ENCODE measurements at places on chromosomes 12 and 14. TPM values are rescaled to one million over a fixed set of nuclear protein-coding genes. Genes with fewer than 3 reads are reported as not detected.

Gene POTEG
- not detected for total RNA-seq

Gene MFAP5
- total RNA-seq, result 0.85 TPM

Gene MYBPC1
- total RNA-seq, result not detected

GRCh38 chr12:66418908-66419307 lies 116.6 kb downstream of the HELB start:
- DNase-seq, result no peak

DNA sequence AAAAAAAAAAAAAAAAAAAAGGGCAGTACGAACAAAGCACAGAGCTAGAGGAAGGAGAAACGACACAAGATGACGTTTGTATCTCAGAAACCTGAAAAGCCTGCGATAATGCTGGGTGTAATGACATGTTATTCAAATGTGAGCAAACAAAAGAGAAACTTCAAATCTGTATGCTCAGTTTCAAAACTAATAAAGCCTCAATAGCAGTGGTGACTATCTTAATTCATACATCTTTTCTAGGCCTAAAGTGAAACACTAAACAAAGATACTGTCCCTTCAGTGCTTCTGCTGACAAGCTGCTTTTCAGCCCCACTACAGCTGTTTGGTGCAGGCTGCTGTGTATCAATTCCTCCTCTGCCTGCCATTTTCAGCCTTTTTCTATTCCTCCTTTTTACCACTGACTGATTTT lies 15.8 kb downstream of the ITPR2 start:
- DNase-seq, result no peak

Gene RNFT2
- total RNA-seq, result 2.2 TPM

GRCh38 chr12:55019784-55020183 lies at the start of gene NEUROD4:
TSS of gene NEUROD4 (plus strand) at chr12:55019974. CDS start at chr12:55026440, 6,466 bp downstream.
- peak; percentile 67 for DNase-seq

Gene ZBTB42
- total RNA-seq, result 5.1 TPM

GRCh38 chr14:28944605-28945004 lies 178.0 kb downstream of the FOXG1 start:
- DNase-seq, result no peak

DNA sequence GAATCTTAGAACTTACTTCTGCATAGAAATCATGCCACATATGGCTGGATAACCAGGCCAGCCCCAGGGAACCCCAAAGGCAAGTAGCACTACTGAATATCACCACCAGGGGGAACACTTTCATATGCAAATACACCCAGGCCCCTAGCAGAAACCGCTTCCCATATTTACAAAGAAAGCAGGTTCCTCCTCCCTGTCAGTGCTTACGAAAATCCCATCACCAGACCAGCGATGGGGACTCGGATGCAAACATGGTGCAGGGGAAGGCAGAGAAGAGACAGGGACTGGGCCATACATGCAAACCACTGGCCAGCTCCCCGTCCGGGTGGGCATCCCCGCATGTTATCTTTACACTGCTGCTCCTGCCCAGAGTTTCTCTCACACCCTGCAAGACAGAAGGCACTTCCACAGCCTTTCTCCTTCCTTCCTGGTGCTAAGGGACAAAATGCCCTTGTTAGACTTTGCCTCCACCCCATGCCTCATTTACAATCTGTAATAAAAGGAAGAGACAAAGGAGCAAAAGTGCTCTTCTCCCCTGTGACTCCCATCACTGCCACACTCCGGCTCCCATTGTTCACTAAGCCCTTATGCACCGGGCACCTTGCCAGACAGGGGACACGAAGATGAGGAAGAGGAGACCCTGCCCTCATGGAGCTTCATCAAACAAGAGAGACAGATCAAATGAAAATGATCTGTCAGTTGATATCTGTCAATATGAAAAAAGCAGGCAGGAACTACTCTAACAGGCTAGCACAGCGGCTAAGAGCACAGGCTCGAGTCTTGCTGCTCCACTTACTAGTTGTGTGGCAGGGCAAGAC lies 62.3 kb downstream of the PTPN21 start:
- peak; percentile 89 for DNase-seq

Gene ASB2
- total RNA-seq, result not detected

DNA sequence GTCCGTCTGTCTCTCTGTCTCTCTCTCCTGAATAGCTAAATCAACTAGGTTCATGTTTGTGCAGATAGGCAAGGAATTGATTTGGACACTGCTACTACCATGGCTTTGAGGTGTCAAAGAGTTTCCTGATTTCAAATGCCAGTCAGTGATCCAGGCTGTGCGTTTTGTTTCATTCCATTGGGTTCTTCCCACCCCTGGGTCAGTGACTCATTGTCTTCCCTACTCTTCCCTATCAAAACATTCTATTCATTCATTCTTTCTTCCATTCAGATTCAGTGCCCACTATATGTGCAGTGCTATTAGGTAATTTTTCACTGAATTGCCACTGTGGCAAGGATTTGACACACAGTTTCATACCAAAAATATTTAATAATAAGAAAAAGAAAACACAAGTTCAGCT lies 50.4 kb downstream of the RPH3A start:
- peak; percentile 24 for DNase-seq

- DNase-seq, result no peak
Observed at GRCh38 chr12:14959463-14959862, 1.9 kb downstream of the ARHGDIB start.

Gene KRT6C
- total RNA-seq, result not detected

GRCh38 chr12:101747697-101748096 lies 8.4 kb upstream of the SYCP3 start:
- no peak for DNase-seq

Gene ZFHX2
- 0.23 TPM for total RNA-seq

DNA sequence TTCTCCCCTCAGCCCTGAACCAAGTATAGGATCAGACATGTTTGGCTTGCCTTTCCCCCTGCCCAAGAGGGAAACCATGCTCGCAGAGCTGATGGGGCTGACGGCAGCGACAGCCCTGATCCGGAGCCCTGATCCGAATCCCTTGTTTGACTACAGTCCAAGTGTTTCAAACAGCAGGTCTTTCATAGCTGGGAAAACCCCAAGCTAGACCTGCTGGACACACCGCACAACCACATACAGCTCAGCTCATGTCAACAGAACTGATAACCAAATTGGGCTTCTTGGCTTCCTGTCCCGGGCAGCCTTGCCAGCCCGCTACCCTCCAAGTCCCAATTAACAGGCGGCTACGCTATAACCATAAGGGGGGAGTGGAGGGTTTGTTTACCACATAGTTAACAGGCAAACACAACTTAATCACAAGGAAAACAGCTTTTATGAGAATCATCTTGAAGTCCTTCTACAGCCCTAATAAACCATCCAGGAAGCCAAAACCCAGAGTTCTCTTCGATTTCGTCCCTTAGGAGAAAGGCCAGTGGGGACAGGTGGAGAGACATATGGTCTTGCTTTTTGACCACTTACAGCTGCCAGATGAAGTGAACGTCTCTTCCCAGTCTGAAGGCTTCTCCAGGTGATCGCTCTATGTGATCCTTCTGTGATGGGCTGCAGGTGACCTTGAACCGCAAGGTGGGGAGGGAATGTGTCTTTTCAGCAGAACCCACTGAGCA lies 64.5 kb upstream of the MANSC4 start:
- DNase-seq, result no peak

DNA sequence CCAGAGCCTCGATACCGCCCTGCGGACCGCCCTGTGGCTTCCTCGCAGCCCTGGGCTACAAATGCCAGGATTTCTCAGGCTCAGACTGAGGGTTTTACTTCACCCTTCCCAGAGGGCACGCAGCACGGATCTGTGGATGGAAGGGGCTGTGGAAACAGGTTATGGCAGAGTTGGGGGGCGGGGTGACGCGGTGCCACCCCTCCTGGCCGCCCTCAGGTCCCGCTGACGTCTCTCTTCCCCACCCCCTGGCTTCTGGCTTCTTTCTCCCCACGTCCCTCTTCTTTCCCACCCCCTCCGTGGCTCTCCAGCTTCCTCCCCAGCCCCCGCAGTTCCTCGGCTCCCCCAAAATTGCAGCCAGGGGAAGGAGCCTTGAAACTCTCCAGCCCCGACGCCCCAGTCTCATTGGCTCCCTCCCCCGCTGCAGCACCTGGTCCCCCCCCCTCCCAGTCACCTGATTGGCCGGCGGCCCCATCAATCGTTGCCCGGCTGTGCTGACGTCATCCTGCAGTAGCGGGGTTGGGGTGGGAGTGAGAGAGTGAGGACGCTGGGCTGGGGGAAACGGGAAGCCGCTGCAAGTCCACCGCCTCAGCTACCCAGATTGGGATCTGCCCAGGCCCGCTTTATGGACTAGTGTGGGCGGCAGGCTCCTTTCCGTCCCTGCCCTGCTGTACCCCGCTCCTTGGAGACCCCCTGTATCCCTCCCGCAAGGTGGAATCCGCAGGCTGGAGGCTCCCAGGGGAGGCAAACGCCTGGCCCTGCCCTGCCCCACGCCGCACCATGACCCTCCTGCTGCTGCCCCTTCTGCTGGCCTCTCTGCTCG lies at the start of gene CLSTN3:
CLSTN3 (plus strand) TSS at position 500 of the 820 bp plus-strand sequence; CDS start at position 778, 278 bp downstream.
- peak; percentile 81 for DNase-seq

Gene GLIPR1L1
- total RNA-seq, result not detected

Gene RHEBL1
- 1.2 TPM for total RNA-seq

DNA sequence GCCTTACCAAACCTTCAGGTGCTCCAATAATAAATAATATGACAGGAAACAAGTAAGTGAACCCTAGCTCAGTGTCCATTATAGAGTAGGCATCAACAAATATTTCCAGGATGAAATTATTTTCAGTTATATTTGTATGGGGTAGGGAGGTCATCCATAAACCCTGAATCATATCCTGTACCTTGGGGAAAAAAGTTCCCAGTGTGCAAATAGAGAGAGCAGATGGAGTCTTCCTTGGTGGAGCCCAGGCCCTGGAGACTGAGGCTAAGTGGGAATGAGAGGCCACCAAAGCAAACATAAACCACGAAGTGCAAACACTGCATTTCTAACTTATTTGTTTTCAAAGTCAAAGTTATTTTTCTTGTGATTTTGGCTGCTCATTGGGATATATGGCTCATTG lies 8.5 kb upstream of the ERP27 start:
- peak; percentile 53 for DNase-seq

Gene GPR132
- total RNA-seq, result 0.09 TPM

DNA sequence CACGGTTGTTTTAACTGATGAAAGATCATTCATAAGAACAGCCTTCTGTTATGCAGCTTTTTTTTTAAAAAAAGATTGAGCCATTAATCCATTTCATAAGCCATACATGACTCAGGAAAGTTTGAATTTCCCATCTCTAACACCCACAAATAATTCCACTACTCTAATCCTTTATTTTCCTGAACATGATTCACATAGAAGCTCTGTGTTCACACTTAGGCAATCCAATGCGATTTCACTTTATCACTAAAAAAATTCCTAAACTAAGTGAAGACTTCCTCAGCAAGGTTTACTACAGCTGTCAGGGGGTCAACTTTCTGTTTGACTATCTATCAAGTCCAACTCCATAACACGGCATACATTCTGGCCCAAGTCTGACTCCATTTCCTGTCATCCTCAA lies 25.9 kb downstream of the PKP2 start:
- DNase-seq, result no peak

Gene FAM216A
- total RNA-seq, result 10.1 TPM

Gene EPYC
- total RNA-seq, result not detected

DNA sequence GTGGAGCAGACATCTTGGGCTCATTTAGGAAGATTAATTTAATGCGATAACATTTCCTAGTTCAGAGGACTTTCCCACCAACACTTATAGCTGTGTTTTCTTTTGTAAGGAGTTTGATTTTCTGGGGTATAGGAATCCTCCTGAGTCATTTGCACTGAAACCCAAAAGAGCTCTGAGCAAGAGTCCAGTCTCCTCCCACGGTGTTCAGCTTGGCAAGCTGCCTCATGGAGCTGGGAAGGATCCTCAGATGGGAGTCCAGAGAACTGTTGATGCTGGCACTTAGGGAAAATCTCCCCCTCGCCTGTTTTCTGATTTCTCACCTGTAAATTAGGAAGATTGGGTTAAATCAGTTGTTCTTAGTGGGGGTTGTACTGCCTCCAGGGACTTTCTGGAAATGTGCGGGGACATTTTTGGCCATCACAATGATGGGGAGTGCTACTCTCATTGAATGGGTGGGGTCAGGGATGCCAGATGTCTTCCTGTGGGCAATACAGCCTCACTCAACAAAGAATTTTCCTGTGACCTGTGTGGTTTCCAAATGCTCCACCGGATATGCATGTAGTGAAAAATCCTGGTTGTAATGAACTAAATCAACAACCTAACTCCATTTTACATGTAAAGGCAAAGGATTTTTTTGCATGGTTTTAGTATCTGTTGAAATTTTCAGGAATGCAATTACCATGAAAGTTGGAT lies 150.6 kb downstream of the ADCK1 start:
- DNase-seq, result no peak

Gene RNASE4
- 11.4 TPM for total RNA-seq

DNA sequence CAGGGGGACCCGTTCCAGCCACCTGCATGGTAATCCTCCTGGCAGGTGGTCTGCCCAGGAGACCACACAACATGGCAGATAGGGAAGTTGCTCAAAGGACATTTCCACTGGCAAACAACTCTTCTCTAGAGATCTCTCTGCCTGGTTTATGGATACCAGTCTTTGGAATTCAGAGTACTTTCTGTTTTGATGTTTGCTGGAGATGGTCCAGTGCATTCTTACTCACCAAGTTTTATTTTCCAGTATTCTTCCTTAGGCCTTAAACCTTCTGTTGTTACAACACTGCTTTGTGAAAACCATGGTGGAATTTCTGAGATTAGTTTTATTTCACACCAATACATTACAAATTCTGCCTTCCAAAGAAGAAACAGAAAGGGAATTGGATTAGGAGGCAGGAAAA lies 428.3 kb downstream of the FUT8 start:
- DNase-seq, result no peak

DNA sequence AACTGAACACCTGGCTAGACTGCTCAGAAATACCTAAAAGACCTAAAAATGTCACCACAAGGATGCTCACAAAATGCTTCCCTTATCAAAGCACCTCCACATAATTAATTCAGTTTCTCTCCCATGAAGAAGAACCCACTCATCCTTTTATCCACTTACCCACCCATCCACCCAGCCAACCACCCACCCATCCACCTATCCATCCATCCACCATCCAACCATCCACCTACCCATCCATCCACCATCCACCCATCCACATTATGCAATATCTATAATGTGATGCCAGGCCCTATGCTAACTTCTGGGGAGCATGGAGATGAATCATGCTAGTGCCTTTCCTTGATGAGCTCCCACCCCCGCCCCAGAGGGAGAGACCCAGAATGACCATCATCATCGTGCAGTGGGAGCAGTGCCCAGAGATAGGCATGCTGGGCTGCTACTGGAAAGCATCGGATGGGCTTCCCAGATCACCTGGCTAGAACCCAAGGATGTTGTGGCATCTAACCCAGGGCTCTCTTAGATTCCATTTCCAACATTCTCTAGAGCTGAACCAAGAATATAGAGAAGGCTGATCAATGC lies 166.6 kb downstream of the TTC7B start:
- DNase-seq, result no peak

Gene MYF5
- total RNA-seq, result not detected

- DNase-seq, result no peak
Observed at GRCh38 chr14:100567009-100567876, 20.0 kb downstream of the BEGAIN start.

DNA sequence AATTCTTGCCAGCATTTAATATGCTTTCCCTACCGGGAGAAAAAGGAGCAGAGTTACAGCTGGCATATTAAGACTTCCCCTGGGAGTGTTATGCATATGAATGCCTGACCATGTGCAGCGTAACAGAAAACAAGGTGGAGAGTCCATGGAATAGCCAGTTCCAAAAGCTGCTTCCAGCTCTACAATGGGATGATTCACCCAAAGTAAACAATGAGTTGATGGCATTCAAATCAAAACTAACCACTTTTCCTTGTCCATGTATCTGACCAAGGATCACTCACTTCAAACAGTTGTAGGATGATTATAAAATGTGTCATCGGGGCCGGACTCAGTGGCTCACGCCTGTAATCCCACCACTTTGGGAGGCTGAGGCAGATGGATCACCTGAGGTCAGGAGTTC lies 48.1 kb upstream of the BICDL1 start:
- peak; percentile 65 for DNase-seq

Gene LRP1
- total RNA-seq, result 3.2 TPM

Data from dermis blood vessel endothelial cell (primary cell).